GM12891 (cell line): ENCODE measurements at places on chromosomes 11 and 22.

GRCh38 chr11:117016246-117016645 is 82.0 kb downstream of the SIK3 start:
- no peak for DNase-seq

- no peak for DNase-seq
Observed at GRCh38 chr11:12669930-12670329, 4.3 kb upstream of the TEAD1 start.

- no peak for DNase-seq
Observed at GRCh38 chr11:76577226-76577920, 93.2 kb downstream of the LRRC32 start.

- DNase-seq: no peak
Observed at GRCh38 chr11:72241291-72241781, 2.6 kb downstream of the PHOX2A start.

DNA sequence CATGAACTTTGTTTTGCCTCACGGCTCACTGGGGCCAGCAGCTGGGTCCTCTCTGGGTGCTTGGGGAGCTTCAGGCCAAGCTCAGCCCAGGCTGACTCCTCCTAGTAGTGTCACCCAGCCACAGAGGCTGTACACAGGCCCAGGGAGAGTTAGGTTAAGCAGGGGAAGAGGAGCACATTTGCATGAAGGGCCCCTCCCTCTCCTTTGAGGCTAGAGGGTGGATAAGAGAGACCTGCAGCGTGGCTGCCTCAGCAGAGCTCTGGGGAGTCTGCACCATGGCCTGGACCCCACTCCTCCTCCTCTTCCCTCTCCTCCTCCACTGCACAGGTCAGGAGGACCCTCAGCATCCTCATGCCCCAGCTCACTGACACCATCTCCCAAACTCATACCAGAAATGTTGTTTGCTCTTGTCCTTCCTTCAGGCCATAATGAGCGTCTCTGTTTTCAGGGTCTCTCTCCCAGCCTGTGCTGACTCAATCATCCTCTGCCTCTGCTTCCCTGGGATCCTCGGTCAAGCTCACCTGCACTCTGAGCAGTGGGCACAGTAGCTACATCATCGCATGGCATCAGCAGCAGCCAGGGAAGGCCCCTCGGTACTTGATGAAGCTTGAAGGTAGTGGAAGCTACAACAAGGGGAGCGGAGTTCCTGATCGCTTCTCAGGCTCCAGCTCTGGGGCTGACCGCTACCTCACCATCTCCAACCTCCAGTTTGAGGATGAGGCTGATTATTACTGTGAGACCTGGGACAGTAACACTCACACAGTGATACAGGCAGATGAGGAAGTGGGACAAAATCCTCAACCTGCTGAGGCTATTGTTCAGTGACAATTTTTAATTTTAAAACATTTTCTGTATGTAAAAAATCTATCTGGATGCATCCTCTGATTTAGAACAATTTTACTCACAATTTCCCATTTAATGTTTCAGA is 82.4 kb upstream of the VPREB1 start:
- DNase-seq: peak; percentile 46

- no peak for DNase-seq
Observed at GRCh38 chr22:45033136-45033535, 23.3 kb upstream of the PHF21B start.

DNA sequence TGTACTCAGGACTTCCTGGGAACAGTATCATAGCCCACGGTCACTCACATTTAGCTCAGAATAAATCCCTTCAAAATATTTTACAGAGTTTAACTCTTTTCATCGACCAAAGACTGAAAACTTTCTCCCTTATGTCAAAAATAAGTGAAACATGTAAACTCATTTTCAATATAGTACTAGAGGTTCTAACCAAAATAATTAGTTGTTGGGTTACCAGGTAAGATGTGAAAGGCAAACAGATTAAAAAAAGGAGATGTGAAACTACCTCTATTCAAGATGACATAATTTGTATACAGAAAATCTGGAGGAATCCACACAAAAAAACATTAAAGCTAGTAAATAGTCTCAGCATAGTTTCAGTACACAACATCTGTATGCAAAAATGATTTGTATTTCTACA is 20.3 kb downstream of the XKR3 start:
- no peak for DNase-seq

DNA sequence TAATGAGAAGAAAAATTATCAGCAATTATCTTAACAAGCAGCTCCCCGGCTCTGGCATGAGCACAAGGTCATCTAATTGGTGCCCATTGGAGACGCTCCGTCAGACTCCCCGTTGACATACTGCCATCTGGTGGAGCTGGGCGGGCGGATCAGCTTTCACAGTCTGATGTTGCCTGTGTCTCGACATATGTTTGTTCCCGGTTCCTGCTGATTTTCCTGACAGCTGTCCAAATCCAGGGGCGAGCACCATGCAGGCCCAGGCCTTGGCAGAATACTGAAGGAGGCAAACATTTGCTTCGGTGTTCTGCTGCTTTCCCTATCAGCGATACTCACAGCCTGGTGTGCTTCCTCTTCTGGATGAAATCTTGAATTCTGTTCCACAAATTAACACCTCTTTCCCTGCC is 43.8 kb upstream of the BARX2 start:
- peak; percentile 32 for DNase-seq

DNA sequence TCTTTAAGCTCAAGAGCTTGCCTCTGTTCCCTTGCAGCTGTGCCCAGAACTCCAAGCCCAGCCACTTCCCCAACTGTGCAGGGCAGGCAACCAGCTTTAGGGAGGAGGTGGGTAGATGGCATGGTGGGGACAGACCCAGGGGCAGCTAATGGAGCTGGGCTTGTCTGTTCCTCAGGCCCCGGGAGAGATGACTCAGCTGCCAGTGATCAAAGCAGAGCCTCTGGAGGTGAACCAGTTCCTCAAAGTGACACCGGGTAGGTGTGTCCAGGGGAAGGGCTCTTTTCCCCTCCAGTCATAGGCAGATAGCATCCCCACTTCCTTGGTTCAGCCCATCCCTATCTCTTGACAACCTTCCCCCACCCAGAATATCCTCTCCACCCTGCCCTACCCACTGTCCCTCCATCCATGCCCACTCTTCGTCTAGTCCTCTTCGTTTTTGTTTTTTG is 32.4 kb downstream of the CREB3L1 start:
- peak; percentile 59 for DNase-seq

GRCh38 chr11:17354601-17354991 is 3.0 kb downstream of the NCR3LG1 start:
- peak; percentile 29 for DNase-seq

DNA sequence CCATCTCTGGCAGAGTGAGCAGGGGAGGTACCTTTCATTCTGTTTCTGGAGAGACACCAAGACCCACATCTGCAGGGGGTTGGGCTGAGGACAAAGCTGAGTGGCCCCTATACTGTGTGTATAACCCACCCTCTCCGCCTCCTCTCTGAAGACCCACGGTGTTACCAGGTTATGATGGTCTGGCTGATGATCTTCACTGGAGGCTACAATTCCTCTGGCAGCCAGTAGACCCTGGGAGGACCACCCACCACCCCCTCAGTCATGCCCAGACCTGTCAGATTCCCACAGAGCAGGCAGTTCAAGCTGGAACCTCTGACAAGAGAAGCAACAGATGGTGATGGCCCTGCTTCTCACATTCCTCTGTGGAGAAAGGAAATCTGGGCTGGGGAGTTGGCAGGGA is 11.4 kb upstream of the KCNJ1 start:
- DNase-seq: no peak

DNA sequence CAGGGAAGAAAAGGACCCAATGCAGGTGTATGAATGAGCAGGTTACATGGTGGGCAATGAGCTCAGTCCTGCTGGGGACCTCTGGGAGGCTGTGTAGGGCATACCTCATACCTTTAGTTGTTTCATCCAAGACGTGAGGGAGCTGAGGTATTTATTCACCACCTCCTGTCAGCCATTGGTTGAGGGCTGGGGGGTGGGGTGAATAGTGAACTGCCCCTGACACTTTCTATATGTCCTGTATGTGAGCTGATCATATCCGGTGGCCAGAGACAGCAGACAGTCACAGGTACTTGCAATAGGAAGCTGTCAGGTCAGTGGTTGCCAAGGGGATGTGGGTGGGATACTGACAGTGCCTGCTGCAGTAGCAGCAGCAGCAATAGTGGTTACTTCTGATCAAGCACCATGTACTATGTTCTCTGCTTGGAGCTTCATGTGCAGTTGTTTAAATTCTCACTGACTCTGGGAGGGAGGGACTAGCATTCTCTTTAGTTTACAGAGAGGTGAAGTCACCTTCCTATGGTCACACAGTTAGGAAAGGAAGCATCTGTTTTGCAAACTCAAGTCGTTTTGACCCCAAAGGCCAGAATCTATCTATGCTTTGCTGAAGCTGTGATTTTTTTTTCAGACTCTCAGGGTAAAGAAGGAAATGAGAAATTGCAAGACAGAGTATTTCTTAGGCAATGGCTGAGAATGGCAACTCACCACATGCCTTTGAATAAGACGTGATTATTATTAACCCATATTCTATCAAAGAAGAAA is 54.0 kb downstream of the MIAT start:
- peak; percentile 37 for DNase-seq

DNA sequence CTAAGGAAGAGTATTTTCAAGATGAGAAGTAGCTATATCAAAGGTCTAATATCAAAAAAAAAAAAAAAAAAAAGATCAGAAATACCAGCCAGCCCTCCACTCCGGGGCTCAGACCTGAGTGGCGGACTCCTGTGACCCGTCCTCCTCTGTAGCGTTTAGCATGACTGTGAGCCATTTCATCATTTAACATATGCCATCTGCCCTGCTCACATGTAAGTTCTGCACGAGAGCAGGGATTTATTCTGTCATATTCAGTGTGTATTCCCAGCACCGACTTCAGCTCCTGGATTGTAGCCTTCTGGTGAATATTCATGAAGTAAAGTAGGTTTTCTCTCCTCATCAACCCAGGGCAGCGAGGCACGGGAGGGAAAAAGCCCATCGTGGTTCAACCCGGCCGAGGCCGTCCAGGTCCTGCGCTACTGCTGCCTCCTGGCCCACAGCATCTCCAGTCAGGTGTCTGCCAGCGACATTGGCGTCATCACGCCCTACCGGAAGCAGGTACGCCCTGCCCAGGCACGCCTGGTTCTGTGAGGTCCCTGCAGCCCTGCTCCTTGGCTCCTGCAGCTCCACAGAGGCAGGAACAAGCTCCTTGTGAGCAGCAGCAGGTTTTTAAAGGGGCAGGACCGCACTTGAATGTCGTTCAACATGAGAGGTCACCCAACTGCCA is 12.7 kb upstream of the PANX2 start:
- DNase-seq: no peak

DNA sequence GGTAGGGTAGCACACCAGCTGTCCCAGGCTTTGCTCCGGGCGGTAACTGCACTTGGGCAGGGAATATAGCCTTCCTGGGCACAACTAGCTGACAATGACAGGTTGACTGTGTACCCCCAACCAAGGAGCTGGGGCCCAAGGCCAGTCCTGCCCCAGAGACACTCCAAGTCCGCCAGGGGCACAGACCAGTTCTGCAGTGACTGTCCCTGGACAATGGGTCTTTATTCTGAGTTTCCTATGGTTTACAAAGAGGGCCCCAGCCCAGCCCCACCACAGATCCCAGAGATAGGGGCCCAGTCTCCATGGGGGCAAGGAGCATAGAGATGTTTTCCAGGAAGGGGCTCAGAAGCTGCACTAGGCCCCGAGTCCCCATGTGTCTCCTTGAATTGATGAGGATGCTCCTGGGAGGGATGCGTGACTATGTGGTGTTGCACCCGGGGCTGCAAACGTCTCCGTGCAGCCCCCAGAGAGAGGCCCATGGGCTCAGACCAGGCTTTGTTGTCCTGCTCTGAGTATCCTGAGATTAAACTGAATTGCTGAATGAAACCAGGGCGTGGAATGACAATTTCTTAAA is 48.4 kb downstream of the CD6 start:
- no peak for DNase-seq

- DNase-seq: no peak
Observed at GRCh38 chr11:17683377-17684161, 35.8 kb upstream of the MYOD1 start.

DNA sequence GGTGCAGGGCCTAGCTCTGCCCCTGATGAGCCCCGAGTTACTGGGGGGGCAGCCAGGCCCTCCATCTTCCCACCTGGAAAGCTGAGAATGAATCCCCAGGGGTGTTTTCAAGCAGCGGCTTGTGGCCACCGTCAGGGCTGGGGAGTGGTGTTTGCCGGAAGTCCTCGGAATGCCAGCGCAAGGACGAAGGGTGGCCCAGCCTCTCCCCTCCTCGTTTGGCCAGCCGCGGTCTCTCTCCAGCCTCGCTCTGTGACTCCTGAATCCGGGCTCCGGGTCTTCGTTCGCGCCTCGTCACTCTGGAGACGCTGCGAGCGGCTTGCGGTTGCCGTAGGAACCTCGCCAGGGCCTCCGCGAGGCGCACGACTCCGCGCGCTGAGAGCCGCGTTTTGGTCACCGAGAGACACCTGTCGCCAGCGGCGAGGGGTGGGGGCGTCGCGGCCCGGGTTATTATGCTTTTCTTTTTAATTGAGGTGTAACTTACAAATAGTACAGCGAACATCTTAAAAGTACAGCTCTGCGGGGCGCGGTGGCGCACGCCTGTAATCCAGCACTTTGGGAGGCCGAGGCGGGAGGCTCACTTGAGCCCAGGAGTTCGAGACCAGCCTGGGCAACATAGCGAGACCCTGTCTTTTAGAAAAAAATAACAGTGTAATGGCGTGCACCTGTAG is 6.3 kb upstream of the KDELR3 start:
- peak; percentile 70 for DNase-seq

DNA sequence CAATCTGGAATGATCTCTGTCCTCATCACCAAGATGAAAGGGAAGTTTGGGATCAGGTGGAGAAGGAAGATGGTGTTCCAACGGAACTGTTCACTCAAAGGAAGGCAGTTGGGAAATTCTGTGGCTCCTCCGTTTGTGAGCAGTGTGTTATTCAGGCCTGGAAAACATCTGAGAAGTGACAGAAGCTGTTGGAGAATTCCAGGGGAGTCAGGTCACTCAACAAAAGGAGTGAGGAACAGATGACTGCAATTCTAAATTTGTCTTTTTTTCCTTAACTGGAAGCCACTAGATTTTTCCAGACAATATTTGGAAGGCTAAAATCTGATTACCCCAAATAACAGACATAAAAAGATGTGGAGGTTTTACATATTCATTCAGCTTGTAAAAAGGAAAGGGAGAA is 107.8 kb downstream of the CD44 start:
- DNase-seq: no peak

- DNase-seq: no peak
Observed at GRCh38 chr11:67076202-67076601, 19.6 kb downstream of the RHOD start.

DNA sequence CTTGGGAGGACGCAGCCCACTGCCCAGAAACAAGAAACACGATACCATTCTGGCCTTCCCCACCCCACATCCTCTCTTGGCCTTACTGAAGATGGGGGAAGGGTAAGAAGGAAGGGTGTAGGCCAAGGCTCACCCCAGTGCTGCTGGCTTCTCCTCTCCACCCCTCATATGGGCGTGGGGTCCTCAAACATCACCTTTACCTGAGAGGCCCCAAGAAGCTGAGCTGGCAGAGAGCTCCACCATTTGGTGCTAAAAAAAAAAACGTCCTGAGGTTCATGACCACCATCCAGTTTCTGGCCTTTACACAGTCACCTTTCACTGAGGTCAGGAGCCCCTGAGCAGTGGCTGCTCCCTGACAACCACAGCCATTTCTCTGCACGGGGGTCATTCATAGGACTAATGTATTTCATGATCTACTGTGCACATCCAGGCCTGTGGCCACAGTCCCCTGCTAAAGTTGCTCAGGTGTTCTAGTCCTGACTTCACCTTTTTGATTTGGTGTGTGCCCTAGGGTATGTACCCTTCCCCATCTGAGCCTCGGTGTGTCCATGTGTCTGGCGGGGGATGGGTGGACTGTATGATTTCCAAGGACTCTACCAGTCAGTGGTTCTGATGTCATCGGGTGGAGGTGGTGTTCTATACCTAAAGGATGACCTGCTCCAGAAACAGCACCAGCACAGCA is 15.1 kb downstream of the RHOG start:
- DNase-seq: no peak

GRCh38 chr11:86442420-86442819 is 67.7 kb downstream of the CCDC81 start:
- DNase-seq: no peak
